NCI-H1436 treated with DMSO at 0.1 percent for 48 hours (cell line): ENCODE measurements at places on chromosomes 16 and 17.

DNA sequence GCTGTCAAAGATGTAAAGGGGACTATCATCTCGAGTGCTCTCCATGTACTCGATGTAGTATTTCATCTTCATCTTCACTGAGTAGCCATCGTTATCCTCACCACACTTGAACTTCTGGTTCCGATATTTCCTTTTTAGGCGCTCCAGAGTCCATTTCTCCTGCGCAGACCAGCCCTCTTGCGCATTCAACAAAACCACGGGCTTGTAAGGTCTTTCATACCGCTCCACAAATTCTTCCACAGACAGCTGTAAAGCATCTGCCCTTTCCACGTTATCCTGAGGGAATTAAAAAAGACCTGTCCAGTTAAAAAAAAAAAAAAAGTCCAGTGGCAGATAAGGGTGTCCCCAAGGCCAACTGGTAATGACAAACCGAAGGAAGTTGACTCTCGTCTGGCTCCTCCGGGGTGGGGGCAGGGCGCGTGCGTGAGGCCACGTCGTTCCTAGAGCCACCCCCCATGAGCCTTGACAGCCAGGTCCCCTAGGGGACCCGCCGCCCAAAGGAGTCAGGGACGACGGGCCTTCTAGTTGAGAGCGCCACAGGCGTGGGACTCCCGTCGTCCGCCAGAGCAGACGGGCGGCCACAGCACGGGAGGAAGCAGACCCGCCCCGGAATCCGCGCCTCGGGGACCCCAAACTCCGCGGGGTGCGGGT, 701 bp downstream of the JMJD6 start:
- DNase-seq = no peak

GRCh38 chr17:77720946-77721845, 237.3 kb upstream of the TNRC6C start:
- DNase-seq = no peak

DNA sequence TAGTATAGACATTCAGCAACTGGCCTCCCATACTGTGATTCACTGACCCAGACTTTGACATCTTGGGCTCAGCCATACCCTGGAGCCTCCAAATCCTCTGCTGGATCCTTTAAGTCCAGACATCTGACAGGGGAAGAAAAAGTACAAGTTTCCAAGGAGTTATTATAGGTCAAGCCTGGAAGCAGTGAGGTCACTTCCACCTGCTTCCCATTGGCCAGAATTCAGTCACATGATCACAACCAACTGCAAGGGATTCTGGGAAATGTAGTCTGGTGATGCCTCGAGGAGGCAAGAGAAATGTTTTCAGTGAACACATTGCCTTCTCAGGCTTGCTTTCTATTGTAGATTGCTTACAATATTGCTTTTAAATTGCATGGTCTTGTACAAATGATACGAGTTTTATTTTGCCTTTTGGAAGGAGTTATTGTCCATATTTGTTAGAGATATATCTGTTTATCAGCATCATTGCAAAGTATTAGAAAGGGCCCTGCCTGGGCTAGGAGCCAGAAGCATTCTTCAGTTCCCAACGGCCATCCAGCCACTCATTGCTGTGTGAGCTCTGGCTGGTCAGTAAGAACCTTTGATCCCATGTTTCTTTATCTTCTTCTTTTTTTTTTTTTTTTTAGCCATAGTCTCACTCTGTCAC, 696.9 kb downstream of the WWOX start:
- DNase-seq = no peak

GRCh38 chr17:75970011-75970523, 8.9 kb downstream of the ACOX1 start:
- DNase-seq = no peak

GRCh38 chr17:66313995-66314659, 11.7 kb downstream of the PRKCA start:
- no peak for DNase-seq

DNA sequence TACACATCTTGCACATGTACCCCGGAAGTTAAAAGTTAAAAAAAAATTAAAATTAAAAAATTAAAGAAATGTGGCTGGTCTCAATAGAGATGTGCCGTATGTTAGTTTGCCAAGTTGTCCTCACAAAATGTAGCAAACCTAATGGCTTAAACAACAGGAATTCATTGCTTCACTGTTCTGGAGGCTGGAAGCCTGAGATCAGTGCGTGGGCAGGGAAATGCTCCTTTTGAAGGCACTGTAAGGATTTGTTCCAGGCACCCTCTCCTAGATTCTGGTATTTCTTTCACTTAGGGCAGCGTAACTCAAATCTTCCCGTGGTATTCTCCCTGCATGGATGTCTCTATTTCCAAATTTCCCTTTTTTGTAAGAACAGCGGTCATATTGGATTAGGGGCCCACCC, 32.7 kb upstream of the MON1B start:
- DNase-seq = no peak

- DNase-seq = no peak
Observed at GRCh38 chr17:77493901-77494663, 353.3 kb downstream of the SEC14L1 start.

- no peak for DNase-seq
Observed at GRCh38 chr16:69100071-69100691, 5.3 kb upstream of the HAS3 start.

DNA sequence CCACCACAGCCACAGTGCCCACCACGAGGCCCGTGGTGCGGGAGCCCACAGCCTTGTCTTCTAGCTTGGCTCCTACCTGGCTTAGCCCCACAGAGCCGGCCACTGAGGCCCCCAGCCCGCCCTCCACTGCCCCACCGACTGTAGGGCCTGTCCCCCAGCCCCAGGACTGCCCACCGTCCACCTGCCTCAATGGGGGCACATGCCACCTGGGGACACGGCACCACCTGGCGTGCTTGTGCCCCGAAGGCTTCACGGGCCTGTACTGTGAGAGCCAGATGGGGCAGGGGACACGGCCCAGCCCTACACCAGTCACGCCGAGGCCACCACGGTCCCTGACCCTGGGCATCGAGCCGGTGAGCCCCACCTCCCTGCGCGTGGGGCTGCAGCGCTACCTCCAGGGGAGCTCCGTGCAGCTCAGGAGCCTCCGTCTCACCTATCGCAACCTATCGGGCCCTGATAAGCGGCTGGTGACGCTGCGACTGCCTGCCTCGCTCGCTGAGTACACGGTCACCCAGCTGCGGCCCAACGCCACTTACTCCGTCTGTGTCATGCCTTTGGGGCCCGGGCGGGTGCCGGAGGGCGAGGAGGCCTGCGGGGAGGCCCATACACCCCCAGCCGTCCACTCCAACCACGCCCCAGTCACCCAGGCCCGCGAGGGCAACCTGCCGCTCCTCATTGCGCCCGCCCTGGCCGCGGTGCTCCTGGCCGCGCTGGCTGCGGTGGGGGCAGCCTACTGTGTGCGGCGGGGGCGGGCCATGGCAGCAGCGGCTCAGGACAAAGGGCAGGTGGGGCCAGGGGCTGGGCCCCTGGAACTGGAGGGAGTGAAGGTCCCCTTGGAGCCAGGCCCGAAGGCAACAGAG, 10.5 kb downstream of the VASN start:
- no peak for DNase-seq

- no peak for DNase-seq
Observed at GRCh38 chr16:89084411-89084810, 9.2 kb upstream of the ACSF3 start.

- no peak for DNase-seq
Observed at GRCh38 chr16:57754354-57755060, 18.9 kb downstream of the KATNB1 start.

DNA sequence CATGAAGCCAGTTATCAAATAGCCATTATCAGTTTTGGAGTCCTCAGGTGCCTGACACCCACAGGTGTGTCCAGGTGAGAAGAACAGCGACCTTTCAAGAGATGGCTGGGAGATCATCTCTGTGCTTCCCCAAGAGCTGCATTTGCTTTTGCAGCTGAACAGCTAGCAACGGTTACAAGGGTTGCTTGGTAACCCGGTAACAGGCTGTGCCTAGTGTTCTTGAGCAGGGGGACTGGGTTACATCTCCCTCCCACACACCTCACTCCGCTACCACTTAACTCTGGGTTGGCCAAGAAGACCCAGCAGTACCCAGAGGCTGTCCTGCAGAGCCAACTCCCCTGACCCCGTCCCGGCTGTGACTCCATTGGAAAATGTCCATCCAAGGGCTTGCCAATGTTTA, 147.0 kb downstream of the SLC39A11 start:
- DNase-seq = no peak

GRCh38 chr17:77496401-77496801, 355.6 kb downstream of the SEC14L1 start:
- DNase-seq = no peak

GRCh38 chr16:57289391-57290257, 5.2 kb upstream of the PLLP start:
- DNase-seq = no peak

- DNase-seq = no peak
Observed at GRCh38 chr16:3171855-3172593, 16.0 kb upstream of the OR1F1 start.

- DNase-seq = no peak
Observed at GRCh38 chr17:43106552-43106951, 18.6 kb downstream of the BRCA1 start.

- DNase-seq = no peak
Observed at GRCh38 chr16:5036228-5037156, 2.8 kb upstream of the NAGPA start.

DNA sequence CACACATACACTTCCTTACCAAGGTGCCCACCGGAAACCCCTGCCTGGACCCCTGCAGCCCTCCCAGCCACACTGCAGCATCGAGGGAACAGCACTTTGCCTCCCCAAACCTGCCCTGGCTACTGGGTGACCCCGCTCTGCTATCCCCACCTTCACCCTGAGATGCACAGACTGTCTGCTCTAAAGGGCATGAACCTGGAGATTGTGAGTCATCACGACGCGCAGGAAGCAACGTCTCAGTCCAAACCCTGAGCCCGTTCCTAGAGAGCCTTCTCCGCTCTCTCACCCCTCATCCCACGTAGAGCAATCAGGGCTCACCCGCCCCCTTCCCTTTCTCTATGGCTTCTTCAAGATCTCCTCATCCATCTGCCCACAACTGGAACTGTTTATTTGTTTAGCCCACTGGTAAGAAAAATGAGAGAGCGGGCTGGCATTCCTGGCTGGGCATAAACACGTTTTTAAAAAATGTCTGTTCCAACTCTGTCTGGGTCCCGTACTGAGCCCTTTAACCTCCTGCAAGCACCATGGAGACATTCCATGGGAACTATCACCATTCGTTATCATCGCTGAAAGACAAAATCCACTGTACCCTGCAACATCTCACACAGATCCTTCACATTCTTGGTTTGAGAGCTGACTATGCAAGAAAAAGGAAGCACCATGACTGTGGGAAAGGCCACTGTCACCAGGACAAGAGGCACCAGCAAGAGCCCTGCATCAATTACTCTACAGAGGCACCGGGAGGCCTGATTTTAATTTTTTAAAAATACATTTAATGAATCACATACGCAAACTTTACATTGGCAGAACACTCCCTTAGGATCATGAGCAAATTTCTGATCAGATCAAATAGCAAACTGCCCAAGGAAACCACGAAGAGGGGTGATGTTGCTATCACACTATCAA, 28.2 kb downstream of the ZFHX3 start:
- no peak for DNase-seq

DNA sequence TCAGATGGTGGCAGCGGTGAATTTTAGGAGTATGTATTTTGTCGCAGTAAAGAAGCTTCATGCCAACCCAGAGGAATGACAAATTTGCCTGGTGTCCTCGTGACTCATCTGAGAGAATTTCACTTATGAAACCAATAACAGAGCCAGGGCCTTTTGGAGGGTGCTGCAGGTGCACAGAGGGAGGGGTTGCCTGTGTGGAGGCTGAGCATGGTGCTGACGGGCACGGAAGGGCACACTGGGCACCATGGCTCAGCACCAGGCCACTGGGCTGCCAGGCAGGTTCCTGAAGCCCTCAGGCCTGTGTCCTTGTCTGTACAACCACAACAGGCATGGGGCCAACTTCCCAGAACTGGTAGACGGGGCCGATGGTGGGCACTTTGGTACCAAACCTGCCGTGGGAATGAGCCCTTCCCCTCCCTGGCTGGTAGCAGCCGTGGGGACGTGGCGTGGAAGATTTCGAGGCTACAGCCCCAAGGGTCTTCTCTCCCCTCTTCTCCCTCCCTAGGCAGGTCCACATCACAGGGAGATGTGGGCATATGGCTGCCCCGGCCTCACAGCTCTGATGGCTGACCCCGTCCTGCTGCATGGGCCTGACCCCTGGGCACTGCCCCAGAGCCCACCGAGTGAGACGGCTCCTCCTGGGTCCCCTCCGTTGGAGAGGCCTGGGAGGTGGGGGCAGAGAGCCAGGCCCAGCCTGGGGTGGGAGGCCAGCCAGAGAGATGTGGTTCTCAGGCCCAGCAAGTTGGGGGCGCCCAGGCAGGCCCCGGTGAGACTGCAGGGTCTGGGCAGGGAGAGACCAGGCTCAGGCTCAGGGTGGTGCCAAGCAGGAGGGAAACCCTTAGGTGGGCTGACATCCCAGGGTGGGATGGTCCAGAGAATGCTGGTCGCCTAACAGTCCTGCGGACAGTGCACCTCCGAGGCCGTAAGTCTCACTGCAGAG, 30.2 kb upstream of the ZNF469 start:
- DNase-seq = no peak

- no peak for DNase-seq
Observed at GRCh38 chr17:49577650-49577934, 1.9 kb downstream of the NXPH3 start.

DNA sequence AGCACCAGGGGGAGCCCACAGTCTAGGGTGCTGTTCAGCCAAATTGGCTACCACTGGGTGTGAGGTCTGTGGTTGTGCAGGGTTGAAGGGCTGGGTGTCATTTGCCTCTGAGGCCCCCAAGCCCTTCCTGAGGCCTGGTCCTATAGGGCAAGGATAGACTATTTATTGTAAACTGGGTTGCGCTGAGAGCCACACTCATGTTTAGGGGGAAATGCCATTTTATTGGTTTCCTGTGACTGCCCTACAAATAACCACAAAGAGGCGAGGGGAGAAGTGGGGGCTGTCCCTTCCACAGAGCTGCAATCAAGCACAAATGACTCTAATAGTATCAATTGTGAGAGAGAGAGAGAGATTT, 3.6 kb upstream of the ZCCHC14 start:
- DNase-seq = no peak

DNA sequence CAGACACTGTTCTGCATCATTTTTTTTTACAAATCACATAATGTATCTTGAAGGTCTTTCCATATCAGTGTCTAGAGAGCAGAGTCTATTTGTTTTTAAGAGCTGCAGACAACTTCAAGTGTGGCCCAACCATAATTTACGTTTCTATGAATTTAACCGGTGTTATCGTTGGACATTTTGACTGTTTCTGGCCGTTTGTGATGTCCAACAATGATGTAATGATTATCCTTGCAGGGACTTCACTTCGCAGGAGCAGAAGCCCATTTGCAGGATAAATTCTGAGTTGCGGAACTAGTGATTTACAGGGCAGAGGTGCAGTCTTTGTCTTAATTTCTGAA, 26.9 kb upstream of the HLF start:
- DNase-seq = no peak
